MG63 (cell line): ENCODE measurements at places on chromosomes 7 and 10. TPM values are rescaled to one million over a fixed set of nuclear protein-coding genes. Genes with fewer than 3 reads are reported as not detected.

GSAP gene
- total RNA-seq: 0.74 and 2.3 TPM in 2 replicates

STAMBPL1 gene
- total RNA-seq: 23.1 and 27.3 TPM in 2 replicates

- DNase-seq: no peak
Observed at GRCh38 chr7:77420986-77421672, 5.0 kb upstream of the GSAP start.

PRKG1 gene
- total RNA-seq: 3.9 and 5.9 TPM in 2 replicates

- no peak for DNase-seq
Observed at GRCh38 chr10:35611750-35612149, 6.6 kb downstream of the GJD4 start.

SFTPA1 gene
- not detected in 2 replicates for total RNA-seq

SPDYE5 gene
- total RNA-seq: not detected in 2 replicates

EN2 gene
- 1.6 and 1.7 TPM in 2 replicates for total RNA-seq

DNA sequence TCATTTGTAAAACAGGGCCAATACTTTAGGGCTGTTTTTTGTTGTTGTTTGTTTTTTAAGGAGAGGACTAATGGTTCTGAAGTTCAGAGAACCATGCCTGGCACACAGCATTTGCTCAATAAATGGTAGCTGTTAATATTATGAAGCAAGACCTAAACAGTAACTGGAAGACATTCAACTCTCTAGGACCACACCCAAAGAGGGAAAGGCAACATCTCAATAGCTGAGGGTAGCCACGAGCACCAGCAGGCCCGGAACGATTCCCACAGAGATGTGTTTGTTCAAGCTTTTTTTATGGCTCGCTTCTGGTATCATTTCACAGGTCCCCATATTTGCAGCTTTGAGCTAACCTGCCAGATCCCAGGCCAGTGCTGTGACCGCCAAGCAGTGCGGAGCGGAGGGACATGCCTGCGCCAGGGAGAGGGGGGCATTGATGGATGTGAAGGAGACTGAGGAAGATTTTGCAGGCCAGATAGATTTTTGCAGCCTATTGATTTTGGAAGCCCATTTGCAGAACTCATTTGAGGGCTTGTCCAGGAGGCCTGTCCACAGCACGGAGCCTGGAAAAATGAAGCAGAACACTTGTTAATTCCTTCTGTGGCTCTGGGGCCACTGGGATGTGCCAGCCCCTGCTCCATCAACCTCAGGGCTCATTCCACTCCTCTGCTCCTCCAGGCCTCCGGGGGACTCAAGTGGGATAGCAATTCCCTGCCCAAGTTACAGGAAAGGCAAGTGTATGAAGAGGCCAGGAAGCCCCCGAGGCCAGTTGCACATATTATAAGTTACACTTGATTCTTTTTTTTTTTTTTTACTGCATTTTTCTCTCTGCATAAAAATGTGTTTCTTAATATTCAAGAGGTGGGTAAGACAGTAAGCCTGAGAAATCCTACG, 57.3 kb upstream of the FGFR2 start:
- DNase-seq: no peak

DNA sequence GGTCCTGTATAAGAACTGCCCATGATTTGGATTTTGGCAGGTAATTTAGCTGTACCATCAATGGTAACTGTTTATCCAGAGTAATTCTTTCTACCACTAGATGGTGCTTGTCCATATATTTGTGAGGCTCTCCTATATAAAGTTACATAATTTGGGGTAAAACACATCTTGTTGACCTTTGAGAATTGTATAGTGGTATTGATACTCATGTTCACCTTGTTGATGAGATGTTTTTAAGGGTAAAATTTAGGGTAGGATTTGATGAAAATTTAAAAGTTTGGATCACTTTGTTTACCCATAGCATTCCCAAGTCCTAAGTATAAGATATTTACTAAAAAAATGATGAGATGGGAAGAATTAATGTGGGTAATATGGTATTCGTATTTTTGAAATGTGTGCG, 31.6 kb downstream of the ST7 start:
- no peak for DNase-seq

DNA sequence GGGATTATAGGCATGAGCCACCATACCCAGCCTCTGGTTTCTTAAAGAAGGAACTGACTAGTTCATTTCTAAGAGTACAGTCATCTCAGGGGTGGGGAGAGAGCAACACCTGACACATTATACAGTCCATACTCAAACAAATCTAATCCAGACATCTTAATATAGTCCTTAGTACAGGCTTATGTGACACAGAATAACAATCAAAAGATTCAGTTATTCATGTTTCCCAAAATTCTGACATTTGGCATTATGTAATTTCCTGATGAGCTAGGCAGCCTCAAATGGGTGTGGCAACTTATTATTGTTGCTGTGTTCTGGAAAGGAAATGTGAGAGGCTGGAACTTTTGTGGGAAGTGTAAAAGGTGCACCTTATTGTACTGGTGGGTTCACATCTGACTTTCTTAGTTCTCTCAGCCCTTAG, 116.3 kb downstream of the WDFY4 start:
- DNase-seq: peak; percentile 38
